Hair follicle dermal papilla cell (primary cell): ENCODE measurements at places on chromosomes 2 and 18. TPM values are rescaled to one million over a fixed set of nuclear protein-coding genes. Genes with fewer than 3 reads are reported as not detected.

MYO7B gene
- under 0.01 and 0.16 TPM in 2 replicates for total RNA-seq

CYRIA gene
- under 0.01 and 0.24 TPM in 2 replicates for total RNA-seq

GALNT14 gene
- total RNA-seq: 12.8 and 14.4 TPM in 2 replicates

CARF gene
- total RNA-seq: 11.1 and 13.5 TPM in 2 replicates

NEU2 gene
- not detected in 2 replicates for total RNA-seq

KIF1A gene
- total RNA-seq: not detected in 2 replicates

RELCH gene
- total RNA-seq: 38.3 and 42.0 TPM in 2 replicates

TMEM87B gene
- total RNA-seq: 33.5 and 34.4 TPM in 2 replicates

CTAGE1 gene
- not detected in 2 replicates for total RNA-seq

PROKR1 gene
- not detected in 2 replicates for total RNA-seq

PDCD1 gene
- total RNA-seq: not detected in 2 replicates

SERPINB3 gene
- total RNA-seq: not detected in 2 replicates

CHRNG gene
- not detected in 2 replicates for total RNA-seq

SATB2 gene
- total RNA-seq: 22.1 and 31.0 TPM in 2 replicates

ZNF516 gene
- total RNA-seq: 23.7 and 39.8 TPM in 2 replicates

ORC2 gene
- 15.6 and 16.2 TPM in 2 replicates for total RNA-seq

CCBE1 gene
- 257 and 302 TPM in 2 replicates for total RNA-seq

CPO gene
- total RNA-seq: not detected in 2 replicates

TEKT4 gene
- not detected in 2 replicates for total RNA-seq

LHCGR gene
- not detected in 2 replicates for total RNA-seq

SCN3A gene
- not detected in 2 replicates for total RNA-seq

FAP gene
- total RNA-seq: 195 and 205 TPM in 2 replicates

FIGN gene
- 0.85 and 1.3 TPM in 2 replicates for total RNA-seq

LINC00305 gene
- not detected in 2 replicates for total RNA-seq

AQP4 gene
- total RNA-seq: not detected in 2 replicates

PLCD4 gene
- total RNA-seq: 6.7 and 8.0 TPM in 2 replicates

CCDC74B gene
- 6.7 and 10.2 TPM in 2 replicates for total RNA-seq

CHRND gene
- total RNA-seq: not detected in 2 replicates

SLC8A1 gene
- 36.2 and 44.0 TPM in 2 replicates for total RNA-seq

RGPD5 gene
- 49.1 and 57.1 TPM in 2 replicates for total RNA-seq

ITGB6 gene
- total RNA-seq: 0.49 and 0.61 TPM in 2 replicates

TMEM37 gene
- total RNA-seq: 0.32 TPM in 1 of 2 replicates, not detected in the other

TPGS2 gene
- total RNA-seq: 166 and 202 TPM in 2 replicates

CD207 gene
- total RNA-seq: not detected in 2 replicates

YES1 gene
- 87.7 and 102 TPM in 2 replicates for total RNA-seq

CFAP53 gene
- total RNA-seq: 0.12 and 0.32 TPM in 2 replicates

DCDC2C gene
- not detected in 2 replicates for total RNA-seq

IFT172 gene
- total RNA-seq: 21.6 and 32.0 TPM in 2 replicates

CNGA3 gene
- total RNA-seq: under 0.01 and 0.12 TPM in 2 replicates

IL36A gene
- total RNA-seq: not detected in 2 replicates

EGR4 gene
- 0.12 TPM in 1 of 2 replicates, not detected in the other for total RNA-seq
